ENCODE measurements at places on chromosomes 2 and 18. TPM values are rescaled to one million over a fixed set of nuclear protein-coding genes. Genes with fewer than 3 reads are reported as not detected.

GRCh38 chr2:23294238-23294637 is 90.7 kb upstream of the KLHL29 start:
- ATAC-seq: no peak

Gene RALB
- total RNA-seq: 81.2 TPM

- no peak for ATAC-seq
Observed at GRCh38 chr2:8028981-8029380, 652.9 kb upstream of the ID2 start.

- ATAC-seq: no peak
Observed at GRCh38 chr2:234550056-234550455, 53.2 kb upstream of the ARL4C start.

- no peak for ATAC-seq
Observed at GRCh38 chr2:232533944-232534710, 5.4 kb upstream of the CHRNG start.

GRCh38 chr2:227805578-227805977 is 8.1 kb upstream of the CCL20 start:
- ATAC-seq: no peak

GRCh38 chr18:39841482-39842365 is 2113.3 kb upstream of the PIK3C3 start:
- peak; percentile 73 for ATAC-seq

- no peak for ATAC-seq
Observed at GRCh38 chr2:176552501-176553135, 283.4 kb downstream of the MTX2 start.

DNA sequence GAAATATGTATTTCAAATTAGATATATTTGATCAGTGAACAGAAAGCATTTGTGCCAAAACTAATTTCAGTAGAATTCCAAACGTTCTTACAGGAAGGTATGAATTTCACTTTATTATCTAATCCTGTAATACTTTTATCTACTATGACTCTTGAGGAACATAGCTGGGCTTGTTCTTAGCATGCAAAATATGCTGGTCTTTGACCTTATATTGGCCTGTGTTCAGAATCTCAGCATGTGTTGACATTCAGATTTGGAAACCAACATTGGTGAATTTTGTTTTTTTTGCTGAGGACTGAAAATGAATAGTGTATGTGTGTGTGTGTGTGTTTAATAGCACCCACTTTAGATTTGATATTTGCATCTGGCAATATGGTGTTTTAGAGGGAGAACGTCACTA is 112.2 kb downstream of the MEIS1 start:
- ATAC-seq: no peak
